MV-4-11 (cell line): ENCODE measurements at places on chromosomes 4 and X.

- DNase-seq = no peak
These were observed 2.7 kb downstream of the JAKMIP1 start for GRCh38 chr4:6197433-6198174.

- no peak for DNase-seq
These were observed 30.9 kb downstream of the RASSF6 start for GRCh38 chr4:73589261-73589847.

DNA sequence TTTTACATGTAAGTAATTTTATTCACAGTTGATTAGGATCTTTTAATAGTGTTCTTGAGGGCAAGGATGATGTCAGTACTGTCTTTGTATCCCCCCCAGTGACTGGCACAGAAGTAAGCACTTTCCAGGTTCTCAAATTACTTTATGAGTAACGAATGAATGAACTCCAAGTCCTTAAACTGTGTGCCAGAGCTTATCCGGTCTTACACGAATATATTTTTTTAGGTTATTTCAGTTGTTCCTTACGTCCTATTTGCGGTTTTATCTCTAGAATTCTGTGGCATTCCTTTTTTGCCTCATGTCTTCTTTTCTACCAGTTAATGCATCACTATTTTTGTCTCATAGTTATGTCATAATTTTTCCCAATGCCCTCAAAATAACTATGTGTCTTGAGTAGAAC lies 106.9 kb upstream of the MID1IP1 start:
- DNase-seq = no peak

DNA sequence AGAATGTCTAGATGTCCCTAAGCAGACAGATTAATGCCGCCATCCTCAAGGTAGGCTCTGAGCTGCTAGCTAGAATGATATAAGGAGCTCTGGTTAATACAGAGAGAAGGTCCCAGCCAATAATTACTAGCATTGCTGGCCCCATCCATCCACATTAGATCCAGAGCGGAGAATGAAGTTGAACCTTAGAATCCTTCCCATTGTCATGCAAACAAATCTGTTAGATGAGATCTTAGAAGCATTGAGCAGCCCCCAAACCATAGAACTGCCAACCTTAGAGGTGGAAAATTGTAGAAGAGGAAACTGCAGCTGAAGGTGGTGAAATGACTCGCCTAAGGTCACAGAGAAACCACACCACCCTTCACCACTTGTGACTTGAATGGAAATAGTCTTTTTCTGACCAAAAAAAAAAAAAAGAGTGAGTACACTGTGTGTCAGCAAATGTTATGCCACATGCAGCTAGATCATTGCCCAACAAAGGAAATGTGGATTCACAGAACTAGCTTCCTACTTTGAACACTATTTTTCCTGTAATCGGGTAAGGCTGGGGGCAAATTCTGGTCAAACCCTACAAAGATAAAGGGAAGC lies 162.1 kb downstream of the SMIM20 start:
- DNase-seq = peak; percentile 98

- no peak for DNase-seq
These were observed 76.7 kb downstream of the FTHL17 start for GRCh38 chrX:30995060-30995700.

DNA sequence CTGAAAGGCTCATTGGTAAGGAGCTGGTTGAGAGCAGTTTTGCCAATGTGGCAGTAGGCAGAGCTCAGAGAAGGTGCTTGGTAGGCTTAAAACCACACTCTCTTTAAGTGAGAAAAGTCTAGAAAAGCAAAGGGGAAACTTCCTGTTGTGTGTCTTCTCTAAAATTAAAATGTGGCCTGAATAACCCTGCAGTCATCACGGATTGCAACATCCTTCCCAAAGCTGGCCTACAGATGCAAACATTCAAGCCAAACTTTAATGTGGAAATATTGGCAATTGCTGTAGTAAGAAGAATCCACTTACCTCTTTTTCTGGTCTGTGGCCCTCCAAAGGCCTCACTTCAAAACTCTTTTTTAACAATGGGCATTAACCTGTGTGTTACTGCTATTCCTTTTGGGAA lies 348.5 kb downstream of the OPHN1 start:
- peak; percentile 75 for DNase-seq

- peak; percentile 36 for DNase-seq
These were observed 28.6 kb downstream of the HADH start for GRCh38 chr4:108018040-108018883.

DNA sequence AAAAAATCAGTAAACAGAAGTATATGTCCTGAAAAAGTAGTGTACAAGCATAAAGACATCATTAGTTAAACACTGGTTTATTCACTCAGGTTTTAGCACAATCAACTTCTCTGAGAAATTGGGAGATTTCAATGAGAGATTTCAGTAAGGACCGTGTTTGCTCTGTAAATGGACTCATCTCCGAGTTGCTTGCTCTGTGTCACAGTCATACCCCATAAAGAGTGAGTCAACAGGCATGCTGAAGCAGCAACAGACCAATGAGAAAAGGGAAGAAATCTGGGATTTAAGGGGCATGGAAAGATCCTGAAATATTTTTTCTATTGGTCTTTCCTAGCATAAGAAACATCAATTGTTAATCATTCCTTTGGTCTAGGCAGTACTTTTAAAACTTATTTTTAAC lies 4.7 kb downstream of the GLUD2 start:
- DNase-seq = no peak
